ENCODE measurements at places on chromosomes 1 and 21.

DNA sequence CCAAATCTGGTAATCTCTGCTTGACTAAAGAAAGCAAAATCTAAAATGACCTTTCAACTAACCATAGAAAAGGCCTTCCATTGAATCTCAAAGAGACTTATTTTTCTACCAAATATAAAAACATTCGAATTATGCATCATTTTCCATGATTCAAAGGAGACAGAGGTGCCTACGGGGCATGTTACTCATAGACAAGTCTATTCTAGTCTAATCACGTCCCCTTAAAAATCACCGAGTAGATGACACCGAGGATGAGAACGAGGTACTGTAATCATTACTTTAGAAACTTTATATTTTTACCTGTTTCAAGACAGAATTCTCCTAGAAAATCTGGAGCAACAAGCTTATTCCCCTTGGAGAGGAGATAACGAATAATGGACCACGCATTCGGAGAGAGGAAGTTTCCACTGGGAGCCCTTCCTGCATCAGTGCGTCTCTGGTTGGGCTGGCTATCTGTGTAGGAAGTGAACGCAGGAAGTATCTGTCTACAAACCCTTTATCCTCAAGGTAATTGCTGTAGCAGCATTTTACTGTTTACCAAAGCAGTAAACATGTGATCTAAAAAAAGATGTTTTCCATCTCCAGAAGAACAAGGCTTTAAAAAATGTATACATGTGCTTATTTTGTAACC lies 9.5 kb downstream of the ERG start:
- DNase-seq, result no peak

- no peak for DNase-seq
Measured at GRCh38 chr1:169025412-169025811, 81.1 kb upstream of the ATP1B1 start.

- no peak for DNase-seq
Measured at GRCh38 chr1:170436928-170437327, 95.0 kb upstream of the GORAB start.

GRCh38 chr21:17921579-17922530 lies 102.7 kb upstream of the C21orf91 start:
- peak; percentile 38 for DNase-seq
